ENCODE measurements at places on chromosomes 7 and 10.

DNA sequence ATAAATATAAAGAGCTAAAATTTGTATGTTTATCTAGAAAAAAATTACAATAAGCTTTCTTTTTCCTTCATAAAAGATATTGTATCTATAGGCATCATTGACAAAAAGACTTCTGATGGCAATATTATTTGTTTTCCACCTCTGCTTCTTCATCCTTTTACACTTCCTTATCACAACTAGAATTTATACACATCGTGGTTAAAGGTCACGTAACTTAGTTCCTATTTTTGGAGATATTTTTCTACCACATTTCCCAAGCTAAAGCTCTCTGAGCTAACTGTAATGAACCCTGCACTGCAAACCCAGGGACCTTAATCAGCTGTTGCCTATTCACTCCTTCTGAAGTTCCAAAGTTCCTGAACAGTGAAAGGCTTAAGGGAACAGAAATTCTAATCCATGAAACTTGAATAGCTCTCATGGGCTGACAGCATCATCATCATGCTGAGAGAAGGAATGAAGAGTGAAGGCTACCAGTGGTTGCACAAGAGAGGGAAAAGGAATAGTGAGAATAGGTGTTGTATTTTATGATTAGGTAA is 106.1 kb upstream of the SLC13A1 start:
- DNase-seq, result no peak

DNA sequence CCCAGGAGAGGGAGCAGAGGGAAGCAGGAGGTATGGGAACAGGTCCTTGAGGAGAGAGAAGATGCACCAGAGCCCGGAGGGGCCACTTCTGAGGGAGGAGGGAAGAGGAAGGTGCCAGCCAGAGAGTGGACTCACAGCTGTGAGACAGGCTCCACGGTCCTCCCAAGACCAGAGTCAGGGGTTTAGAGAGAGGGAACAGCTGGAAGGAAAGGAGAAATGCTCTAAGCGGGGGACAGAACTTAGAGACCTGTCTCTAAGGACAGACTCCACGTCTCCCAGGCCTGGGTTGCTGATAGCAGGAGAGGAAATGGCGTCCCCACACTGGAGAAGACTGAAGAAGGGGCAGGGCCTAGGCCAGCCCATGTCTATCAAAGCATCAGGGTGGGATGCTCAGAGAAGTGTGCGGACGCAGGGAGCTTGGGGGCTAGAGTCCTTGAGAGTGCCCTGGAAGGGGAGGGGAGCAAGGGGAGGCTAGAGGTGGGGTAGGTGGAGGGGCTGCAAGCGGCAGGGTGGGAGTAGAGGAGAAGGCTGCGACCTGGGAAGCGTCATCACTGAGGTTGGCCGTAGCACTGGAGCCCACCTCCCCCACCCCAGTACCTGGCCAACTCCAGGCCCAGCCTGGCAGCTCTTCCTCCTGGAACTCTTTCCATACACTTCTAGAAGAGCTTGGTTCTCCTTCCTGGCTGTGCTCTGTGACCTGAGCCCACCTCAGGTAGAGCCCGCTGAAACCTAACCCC is 25.6 kb upstream of the GRID1 start:
- no peak for DNase-seq

- no peak for DNase-seq
These were observed 140.1 kb downstream of the LRRC4 start for GRCh38 chr7:127891144-127891543.

DNA sequence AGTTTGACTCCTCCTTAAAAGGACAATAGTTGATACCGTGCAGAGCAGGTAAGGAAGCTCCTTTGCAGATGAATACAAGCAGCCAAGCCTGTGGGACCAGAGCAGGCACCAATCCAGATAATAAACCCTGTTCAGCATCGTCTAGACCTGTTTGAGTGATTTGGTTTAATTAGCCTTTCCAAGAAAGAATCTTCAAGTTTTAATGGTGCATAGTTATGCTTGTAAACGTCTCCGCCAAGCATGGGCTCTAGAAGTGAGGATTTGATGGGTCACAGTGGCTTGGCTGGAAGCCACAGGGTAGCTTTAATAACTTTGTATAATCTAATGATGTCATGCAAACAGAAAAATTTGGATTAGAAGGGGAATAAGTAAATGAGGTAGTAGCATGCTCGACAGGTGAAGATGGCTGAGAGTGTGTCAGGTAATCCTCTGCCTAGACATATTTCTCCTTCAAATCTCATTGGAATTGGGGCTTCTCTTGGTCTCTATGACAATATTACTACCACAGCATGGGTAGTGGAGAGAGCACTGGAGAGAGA is 188.4 kb downstream of the DYNC1I1 start:
- no peak for DNase-seq

DNA sequence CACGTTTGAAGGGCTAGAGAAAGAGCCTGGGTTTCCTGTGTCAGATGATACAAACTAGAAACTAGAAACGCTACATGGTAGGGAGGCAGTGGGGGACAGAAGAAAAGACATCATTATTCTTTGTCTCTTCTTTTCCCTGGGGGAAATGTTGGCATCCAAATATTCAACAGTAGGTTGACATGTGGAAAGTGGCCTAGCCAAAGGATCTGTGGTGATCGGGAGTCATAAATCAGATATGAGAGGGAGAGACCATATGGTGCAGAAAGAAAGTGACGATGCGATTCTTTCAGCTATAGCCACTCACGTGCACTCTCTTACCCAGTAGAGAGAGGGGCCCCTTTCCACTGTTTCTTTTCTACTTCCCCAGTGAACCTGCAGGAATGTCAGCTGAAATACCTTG is 964.7 kb downstream of the LRMDA start:
- DNase-seq, result no peak

Measured in kidney (tissue), 22 donors.